ENCODE measurements at places on chromosomes 1 and 21. TPM values are rescaled to one million over a fixed set of nuclear protein-coding genes. Genes with fewer than 3 reads are reported as not detected.

GRCh38 chr1:108816049-108816893, 40.6 kb downstream of the AKNAD1 start:
- DNase-seq: peak; percentile 72

- no peak for DNase-seq
Observed at GRCh38 chr1:59879574-59879973, 47.0 kb downstream of the CYP2J2 start.

Gene DNASE2B
- not detected for total RNA-seq

DNA sequence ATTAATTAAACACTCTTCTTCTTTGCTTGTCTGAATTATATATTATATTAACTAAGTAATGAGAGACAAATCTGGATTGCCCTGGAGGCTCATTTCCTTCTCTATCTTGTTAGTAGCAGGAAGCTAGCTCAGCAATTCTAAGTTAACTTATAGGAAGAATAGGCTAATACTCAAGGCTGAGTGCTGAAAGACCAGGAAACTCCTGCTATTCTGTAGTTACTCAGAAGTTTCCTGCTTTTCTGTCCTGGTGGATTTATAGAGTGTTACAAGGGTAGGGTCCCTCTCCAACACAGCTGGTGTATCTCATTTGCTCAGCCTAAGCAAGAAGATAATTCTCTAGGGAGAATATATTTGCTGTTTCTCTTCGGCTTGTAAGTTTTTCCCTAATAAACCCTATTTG, 29.2 kb downstream of the HSPA13 start:
- DNase-seq: no peak

- DNase-seq: peak; percentile 12
Observed at GRCh38 chr1:184222652-184223052, 164.2 kb upstream of the C1orf21 start.

- no peak for DNase-seq
Observed at GRCh38 chr1:247373721-247374141, 42.1 kb upstream of the ZNF496 start.

DNA sequence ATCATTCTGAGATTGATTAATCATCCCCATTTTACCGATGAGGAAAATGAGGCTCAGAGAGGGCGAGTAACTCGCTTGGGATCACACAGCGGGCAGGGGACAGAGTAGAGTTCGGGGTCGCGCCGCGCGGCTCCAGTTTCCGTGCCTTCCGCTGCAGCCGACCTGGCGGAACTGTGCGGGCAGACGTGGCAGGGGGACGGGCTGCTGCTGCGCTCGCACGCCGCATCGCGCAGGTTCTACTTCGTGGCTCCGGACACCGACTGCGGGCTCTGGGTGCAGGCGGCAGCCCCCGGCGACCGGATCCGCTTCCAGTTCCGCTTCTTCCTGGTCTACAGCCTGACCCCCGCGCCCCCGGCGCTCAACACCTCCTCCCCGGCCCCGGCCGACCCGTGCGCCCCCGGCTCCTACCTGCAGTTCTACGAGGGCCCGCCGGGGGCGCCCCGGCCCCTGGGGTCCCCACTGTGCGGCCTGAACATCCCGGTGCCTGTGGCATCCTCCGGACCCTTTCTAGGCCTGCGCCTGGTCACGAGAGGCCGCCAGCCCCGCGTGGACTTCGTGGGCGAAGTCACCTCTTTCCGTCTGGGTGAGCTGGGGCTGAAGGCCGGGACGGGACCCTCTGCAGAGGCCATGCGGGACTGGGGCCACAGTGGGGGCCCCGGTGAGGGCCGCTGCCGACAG, 2.3 kb downstream of the LDLRAD2 start:
- DNase-seq: no peak

DNA sequence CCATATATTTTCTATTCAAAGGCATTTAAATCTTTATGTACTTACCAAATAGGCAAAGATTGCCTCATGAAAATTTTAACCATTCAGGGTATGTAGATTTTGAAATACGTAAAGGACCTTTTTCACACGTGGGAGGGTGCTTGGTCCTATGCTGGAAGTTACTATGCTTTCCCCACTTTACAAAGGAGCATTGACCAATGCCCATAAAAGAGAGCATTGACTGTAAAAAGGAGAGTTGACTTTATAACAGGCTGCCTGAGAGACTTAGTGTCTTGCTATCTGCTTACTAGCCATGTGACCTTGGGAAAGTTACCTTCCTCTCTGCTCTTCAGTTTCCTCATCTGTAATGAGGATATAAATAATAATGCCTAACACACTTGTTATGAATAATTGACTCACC, 346.5 kb downstream of the USH2A start:
- no peak for DNase-seq

GRCh38 chr21:29450058-29450457, 151.3 kb downstream of the BACH1 start:
- DNase-seq: no peak

DNA sequence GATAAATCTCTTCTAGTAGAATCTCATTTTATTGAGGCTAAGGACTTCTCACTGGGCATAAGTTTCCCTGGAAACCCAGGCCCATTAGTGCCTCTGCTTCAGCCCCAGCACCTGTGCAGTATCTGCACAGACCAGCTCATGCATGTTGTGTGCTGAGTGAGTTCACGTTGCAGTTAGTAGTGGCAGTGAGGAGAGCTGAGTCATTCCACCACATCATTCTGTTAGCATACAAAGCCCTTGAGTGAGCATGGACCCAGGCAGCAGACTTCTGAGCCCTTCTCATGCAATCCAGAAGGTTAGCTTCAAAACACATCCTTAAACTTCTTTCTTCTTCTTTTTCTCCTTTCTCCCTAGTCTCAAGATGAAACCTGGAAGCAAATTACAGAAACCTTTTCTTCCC, 45.8 kb upstream of the NTPCR start:
- DNase-seq: peak; percentile 45

- no peak for DNase-seq
Observed at GRCh38 chr1:213876531-213876930, 111.2 kb upstream of the PROX1 start.

GRCh38 chr1:145994391-145995120, 1.8 kb downstream of the TXNIP start:
- no peak for DNase-seq

DNA sequence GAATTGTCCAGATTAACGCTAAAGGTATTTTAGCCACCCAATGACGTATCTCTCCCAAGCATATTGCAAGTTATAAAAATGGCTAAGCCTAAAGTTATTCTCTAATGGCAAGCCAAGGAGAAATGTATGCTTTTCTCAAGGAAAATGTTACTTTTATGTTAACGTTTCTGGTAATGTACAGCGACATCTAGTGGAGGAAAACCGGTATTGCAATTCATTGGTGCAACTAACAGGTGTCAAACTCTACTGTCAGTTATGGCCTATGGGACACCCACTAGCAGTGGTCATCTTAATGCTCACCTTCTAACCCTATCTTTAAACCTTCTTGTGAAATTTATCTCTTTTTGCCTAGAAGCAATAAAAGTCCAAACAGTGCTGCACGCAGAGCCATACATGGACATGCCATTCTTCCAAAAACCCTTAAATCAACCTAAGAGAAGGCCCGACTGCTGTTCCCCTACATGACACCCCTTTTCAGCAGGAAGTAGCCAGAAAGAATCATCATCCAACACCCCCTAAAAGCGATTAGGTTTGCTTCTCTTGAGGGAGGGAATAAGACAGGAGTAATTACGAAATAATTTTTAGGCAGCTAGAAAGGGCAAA, 68.7 kb upstream of the LRIF1 start:
- DNase-seq: no peak

DNA sequence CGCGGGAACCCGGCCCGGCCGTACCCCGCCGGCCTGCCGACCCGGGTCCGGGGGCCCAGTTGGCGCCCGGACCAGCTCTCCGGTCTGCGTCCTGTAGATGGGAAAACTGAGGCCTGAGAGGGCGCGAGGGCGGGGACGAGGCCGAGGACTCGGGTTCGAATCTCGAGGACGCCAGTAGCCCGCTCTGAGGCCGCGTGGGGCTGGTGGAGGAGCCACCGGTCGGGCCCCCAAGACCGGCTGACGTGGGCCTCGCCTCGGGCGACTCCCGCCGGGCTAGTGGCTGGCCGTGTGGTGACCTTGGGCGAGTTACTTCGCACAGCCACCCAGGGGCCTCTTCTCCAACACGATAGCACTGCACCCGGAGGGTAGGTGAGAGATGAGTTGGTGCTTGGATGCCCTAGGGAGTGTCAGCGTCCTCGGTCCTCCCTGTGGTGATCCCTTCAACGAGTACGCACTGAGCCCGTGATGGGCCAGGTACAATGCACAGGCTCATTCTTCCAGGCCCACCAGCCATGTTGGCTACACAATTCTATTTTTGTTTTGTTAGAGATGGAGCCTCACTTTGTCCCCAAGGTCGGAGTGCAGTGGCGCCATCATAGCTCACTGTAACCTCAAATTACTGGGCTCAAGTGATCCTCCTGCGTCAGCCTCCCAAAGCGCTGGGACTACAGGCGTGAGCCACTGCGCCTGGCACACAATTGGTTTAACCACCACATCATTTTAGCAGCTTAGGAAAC, 404 bp upstream of the SCMH1 start:
- peak; percentile 30 for DNase-seq

DNA sequence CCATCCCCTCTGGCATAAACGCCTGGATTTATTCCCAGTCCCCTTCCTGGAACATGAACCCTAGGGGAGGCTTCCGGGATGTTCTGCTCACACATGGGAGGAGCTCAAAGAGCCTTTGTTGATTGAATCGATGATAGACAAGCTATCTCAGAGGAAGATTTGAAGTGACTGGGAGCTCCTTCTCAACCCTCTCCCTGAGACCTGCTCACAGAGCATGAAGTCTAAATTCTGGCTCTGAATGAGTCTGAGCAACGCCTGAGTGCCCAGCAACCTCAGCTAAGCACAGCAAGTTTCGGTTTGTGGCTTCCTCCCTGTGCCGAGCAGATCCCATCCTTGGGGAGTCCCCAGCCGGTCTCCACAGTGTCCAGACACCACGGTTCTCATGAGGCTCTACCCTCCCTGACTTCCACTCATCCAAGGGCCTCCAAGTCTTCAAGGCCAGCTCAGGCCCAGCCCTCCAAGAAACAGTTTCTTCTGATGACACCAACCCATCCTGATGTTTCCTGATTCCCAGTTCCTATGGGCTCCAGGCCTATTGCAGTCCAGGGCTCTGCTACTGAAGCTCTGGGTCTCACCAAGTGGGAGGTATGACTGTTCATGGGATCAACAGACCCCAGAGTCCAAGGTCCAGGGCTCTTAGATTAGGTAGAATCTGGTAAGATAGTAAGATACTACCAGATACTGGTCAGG, 190.8 kb downstream of the DYRK1A start:
- DNase-seq: peak; percentile 65

Gene DNAJC16
- total RNA-seq: 6.8 TPM

DNA sequence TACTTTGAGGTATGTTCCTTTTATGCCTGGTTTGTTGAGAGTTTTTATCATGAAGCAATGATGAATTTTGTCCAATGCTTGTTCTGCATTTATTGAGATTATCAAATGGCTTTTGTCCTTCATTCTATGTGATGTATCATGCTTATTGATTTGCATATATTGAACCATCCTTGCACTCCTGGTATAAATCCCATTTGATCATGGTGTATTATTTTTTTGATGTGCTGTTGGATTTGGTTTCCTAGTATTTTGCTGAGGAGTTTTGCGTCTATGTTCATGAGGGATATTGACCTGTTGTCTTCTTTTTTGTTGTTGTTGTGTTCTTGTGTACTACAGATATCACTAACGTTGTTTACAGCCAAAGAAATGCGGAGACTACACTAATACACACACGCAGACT, 4.1 kb downstream of the DNAH14 start:
- DNase-seq: no peak

DNA sequence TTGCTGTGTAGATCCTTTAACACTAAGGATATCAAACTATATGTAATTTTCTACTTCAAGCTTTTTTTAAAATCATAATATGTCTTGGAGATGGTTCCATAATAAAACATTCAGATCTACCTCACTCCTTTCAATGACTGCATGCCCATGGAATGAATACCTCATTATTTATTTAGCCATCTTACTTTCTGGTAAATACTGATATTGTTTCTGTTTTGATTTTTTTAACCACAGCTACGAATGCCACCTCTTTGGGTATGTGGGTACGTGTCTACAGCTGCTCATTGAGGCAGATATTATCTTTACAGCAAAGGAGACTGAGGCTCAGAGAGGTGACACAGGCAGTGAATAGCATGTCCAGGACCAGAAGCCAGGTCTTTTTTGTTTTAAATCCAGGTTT, 215.7 kb downstream of the ST6GALNAC3 start:
- peak; percentile 16 for DNase-seq

Gene VWA5B1
- total RNA-seq: not detected

Gene ANGPTL3
- total RNA-seq: not detected

GRCh38 chr21:41751611-41752011, 15.2 kb downstream of the RIPK4 start:
- DNase-seq: peak; percentile 44

Gene SPSB1
- 32.9 TPM for total RNA-seq

GRCh38 chr1:229411434-229412055, 22.3 kb downstream of the ACTA1 start:
- no peak for DNase-seq

Gene SLC19A1
- 36.0 TPM for total RNA-seq

- DNase-seq: peak; percentile 83
Observed at GRCh38 chr1:227934476-227935313, 13.0 kb downstream of the WNT9A start.

GRCh38 chr1:228072658-228073043, 9.9 kb upstream of the ARF1 start:
- DNase-seq: no peak

DNA sequence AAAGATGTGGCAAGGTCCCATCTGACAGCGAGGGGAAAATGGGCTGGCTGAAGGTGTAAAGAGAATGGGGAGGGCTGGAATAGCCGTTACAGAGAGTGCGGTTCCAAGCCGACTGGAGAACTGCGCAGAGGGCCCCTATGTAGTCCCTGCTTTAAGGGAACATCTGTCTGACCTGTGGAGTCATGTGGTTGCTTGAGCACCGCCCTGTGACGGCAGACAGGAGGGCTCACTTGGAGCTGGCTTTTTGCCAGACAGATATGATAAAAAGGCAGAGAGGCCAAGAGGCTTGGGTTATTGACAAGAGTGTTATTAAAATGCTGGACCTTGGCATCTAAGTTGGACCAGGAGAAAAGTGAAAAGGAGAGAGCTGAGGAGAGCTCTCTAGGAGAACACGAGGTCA, 5.9 kb upstream of the PTPRF start:
- DNase-seq: no peak

DNA sequence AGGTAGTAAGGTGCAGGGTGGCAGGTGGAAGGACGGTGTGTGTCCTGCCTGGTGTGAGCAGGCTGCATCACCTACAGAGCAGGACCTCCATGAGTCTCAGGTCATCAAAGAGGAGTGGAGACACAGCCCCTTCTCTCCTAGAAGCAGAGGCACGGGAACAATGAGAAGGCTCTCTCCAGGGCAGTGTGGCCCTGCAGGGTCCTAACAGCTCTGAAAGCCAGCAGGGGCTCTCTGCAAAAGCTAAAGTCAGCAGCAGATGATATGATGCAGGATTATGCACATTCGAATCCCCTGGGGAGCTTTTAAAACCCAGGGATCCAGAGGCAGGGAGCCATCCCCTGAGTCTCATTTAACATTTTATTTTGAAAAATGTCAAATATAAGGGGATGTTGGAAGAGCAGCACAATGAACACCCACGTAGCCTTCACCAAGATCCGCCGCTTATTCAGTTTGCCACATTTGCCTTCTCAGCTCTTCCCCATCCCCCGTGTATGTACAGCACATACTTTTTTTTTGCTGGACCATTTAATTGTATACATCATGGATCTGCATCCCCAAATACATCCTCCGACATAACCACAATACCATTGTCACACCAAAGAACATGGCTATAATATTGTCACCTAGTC, 88.1 kb downstream of the CNIH3 start:
- DNase-seq: no peak

Gene FAM72D
- total RNA-seq: 3.5 TPM
